ENCODE measurements at places on chromosomes 2 and 18.
A peak's percentile ranks its signal among the peaks of the same experiment; 100 is the strongest.

DNA sequence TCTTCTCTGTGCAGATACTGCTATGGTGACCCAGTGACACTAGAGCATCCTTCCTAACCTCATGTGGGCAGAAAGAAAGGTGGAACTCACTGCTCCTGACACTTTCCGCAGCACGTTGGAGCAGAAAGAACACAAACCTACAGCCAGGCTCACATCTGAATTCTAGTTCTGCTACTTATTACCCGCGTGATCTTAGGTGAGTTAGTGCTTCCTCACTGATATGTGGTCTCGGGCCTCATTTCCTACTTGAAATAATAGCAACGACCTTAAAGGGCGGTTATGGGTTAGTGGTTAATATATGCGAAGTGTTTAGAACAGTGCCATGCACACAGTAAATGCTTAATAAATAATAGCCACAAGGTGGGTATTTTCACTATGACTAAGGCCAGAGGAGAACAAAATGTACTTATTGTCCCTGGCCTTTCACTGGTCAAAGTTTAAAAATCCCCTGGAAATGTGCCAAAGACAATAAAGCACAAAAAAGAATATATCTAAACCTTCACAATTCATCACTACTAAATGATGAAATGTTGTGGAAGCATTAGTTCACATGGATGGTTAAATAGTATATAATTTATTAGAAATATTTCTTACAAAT is 66.6 kb downstream of the MYOM1 start:
- DNase-seq: no peak

- no peak for DNase-seq
These were observed 214.9 kb downstream of the DSEL start for GRCh38 chr18:67301592-67301991.

GRCh38 chr2:64423303-64423702 is 30.7 kb upstream of the LGALSL start:
- no peak for DNase-seq

DNA sequence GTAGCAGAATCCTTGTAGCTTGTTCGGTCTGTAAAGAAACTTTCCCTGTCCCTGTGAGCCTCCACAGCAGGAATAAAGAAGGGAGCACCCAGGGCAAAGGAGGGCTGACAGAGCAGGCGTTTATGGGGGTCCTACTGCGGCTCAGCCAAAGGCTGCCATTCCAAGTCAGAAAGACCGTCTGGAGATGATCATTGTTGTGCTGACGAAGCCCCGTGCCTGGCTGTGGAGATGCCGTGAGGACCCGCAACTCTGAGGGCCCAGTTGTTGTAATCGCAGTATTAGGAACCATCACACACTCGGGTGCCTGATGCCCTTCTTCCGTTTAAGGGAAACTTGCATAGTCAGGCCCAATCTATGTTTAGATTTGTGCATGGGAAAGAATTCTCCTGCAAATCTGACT is 16.9 kb upstream of the VWA3B start:
- no peak for DNase-seq

DNA sequence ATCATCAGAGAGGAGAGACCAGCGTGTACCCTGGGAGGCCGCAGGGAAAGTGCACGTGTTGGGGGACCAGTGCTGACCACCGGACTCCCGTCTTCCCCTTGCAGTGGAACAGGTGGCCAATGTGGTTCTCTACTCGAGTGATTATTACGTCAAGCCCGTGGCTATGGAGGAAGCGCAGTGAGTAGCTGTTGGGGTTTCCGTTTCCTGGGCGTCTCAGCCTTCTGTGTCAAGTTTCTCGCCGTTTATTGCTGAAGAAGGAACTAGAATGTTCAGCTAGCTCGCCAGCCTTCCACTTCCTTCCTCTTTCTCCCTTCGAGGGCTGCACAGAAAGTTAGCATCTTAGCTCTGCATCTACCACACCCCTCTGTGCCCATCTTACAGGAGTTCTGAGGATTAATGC is 22.8 kb upstream of the DGKD start:
- peak; percentile 31 for DNase-seq

- no peak for DNase-seq
These were observed 856 bp downstream of the ACAA2 start for GRCh38 chr18:49812286-49813068.

- DNase-seq: no peak
These were observed 6.6 kb upstream of the ZCCHC2 start for GRCh38 chr18:62516242-62516641.

DNA sequence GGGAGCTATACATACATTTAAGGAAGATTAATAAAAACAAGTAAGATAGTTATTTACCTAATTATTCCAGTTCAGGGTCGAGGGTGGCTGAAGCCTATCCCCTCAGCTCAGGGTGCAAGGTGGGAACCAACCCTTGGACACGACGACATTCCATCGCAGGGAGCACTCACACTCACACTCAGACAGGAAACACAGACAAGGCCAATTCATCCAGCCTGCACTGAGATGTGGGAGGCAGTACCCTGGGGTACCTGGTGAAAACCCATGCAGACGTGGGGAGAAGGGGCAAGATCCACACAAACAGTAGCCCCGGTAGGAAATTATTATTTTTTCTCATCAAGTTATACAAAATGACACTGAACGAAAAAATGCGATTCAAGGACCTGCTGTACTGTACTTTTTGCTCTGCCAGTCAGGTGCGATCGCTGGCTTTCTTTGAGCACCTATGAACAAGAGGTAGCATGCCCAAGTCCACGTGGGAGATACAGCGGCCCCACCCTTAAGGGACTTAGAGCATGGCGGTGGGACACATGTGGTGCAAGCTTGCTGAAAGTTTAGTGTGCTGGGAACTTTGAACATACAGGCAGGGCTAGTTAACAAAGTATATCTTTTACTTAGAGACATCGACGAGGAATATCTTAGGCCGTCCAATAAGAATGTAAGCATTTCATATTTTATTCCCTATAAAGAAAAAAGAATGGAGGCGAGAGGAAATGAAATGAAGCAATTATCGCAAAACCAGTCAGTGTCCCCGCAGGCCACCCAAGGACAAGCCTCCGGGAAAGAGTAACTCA is 624 bp downstream of the METTL8 start:
- DNase-seq: no peak

DNA sequence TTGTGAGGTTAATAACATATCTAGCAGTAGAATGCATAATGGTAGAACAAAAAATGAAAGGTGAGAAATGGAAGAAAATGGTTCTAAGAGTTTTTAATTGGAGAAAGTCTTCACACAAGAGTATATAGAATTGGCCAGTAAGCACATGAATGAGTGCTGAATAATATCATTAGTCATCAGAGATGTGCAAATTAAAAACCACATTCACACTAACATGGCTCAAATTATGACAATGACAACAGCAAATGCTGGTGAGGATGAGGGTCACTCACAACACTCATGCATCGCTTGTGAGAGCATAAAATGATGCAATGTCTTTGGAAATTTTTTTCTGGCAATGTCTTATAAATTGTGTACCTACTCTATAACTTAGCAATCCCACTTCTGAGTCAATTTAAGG is 1355.4 kb upstream of the ACVR2A start:
- DNase-seq: no peak

- no peak for DNase-seq
These were observed 14.3 kb downstream of the COPS7B start for GRCh38 chr2:231800493-231801091.

DNA sequence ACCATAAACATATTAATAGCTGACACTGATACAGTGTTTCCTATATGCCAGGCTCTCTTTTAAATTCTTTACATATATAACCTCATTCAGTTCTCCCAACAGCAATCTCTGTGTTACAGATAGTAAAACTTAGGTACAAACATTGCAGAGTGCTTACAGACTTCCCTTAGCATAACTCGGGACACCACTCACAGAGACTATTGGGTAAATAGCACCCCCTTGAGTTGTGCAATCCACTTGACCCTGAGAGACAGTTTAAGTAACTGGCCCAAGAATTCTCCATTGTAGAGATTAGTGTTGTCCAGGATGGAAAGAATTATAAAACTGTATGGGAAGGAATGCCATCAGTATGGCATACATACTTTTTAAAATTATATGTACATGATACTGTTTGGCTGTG is 110.1 kb downstream of the POLE4 start:
- DNase-seq: no peak

- DNase-seq: no peak
These were observed 12.0 kb downstream of the GPR35 start for GRCh38 chr2:240637116-240637900.

GRCh38 chr2:25145803-25146202 is 22.6 kb downstream of the POMC start:
- DNase-seq: no peak

DNA sequence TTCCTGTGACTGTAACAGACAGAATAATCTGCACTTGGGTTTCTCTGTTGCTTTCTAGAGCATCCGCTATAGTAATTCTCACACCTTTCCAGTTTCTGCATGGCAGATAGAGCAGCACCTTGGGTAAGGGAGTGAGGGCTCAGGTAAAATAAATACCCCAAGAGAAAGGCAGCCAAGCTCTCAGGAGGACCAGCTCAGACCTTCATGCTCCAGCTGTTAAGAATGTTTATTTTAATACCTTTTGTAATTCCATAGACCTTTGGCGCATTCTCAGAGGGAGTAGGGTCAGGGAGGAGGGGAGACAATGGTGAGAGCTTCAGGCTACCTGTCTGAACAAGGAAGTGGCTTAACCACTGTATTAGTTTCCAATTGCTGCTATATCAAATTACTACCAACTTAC is 16.2 kb upstream of the TMEM178A start:
- no peak for DNase-seq

DNA sequence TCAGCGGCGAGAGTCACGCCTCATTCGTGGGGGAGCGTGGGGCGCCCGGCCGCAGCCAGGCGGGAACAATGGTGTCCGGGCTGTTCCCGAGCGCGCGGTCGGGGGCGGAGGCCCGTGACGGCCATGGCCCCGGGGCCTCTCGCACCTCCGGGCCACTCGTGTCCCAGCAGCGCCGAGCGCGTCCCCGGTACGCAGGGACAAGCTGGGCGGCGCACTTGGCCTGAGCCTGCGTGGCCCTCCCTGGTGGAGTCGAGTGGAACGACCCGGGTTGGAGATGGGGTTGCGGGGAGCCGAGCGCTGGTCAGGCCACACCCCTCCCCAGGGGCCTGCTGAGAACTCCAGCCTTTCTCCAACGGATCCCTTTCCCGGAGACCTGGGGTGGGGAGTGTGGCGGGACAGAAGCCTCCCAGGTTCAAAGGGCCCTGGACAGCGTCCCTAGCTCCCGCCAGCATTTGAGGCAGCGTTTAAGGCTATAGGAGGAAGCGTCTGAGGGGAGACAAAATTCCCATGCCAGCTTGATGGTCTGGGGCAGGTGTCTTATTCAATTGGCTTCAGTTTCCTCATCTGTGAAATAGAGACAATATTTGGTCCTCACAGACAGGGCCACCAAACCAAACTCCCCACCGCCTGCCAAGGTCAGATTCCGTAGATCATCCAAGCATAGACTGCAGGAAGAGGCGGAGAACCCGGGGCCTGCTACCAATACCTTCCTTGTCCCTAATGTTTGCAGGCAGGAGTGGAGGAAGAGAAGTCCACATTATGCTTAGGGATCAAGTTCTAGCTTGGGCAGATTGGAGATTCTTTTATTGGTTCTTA is 553 bp downstream of the CNDP2 start:
- DNase-seq: peak; percentile 13

DNA sequence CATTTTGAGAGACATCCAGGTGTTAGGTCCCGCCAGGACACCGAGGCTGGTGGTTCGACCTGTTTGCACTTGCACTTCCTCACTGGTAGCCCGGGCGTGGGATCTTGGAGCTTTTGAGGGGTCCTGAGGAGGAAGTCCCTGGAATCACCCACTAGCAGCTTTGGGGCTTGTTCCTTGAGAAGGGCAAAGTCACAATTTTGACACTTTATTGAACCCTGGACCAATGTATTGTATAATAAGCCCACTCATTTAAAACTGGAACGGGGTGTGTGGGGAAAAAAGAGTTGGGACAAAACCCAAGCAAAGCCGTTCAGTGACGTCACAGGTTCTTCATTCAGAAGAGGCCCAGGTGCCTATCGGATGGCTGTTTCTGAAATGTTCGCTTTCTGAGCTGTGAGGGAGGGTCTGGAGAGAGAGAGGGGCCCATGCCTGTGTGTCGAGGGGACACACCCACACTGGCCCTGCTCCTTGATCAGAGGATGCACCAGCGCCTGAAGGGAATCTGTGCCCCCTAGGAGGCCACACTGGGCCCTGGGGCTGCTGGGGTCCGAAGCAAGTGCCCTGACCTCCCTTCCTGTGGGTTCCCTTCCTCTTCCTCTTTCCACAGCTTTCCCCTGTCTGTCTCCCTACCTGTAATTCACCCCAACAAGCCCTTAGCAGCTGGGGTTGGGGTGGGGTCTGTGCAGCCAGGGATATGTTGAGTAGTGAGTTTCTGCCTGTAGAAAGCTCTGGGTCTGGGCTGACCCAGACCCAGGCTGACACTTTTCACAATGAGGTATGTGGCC is 2.6 kb downstream of the LPIN1 start:
- DNase-seq: no peak

GRCh38 chr2:115505331-115505730 is 1062.9 kb downstream of the DPP10 start:
- DNase-seq: no peak

DNA sequence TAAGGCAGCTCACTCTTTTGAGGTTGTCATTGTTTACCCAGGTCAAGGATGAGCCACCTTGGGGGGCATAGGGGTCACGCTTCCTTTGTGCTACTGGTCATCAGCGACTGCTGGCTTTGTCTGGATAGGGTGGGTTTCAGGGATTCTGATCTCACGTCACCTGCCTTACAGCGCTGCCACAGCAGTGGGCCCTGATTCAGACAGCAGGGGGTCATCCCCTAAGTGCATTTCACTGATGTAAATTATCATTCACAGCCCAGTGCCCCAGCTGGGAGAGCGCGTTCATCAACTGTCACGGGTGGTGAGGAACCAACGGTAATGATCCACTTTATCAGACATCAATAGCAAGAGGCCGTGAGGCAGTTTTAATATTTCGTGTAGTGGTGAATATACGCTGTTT is 291.2 kb downstream of the NEDD4L start:
- no peak for DNase-seq

- DNase-seq: no peak
These were observed 105.7 kb upstream of the GAREM1 start for GRCh38 chr18:32576296-32576916.

DNA sequence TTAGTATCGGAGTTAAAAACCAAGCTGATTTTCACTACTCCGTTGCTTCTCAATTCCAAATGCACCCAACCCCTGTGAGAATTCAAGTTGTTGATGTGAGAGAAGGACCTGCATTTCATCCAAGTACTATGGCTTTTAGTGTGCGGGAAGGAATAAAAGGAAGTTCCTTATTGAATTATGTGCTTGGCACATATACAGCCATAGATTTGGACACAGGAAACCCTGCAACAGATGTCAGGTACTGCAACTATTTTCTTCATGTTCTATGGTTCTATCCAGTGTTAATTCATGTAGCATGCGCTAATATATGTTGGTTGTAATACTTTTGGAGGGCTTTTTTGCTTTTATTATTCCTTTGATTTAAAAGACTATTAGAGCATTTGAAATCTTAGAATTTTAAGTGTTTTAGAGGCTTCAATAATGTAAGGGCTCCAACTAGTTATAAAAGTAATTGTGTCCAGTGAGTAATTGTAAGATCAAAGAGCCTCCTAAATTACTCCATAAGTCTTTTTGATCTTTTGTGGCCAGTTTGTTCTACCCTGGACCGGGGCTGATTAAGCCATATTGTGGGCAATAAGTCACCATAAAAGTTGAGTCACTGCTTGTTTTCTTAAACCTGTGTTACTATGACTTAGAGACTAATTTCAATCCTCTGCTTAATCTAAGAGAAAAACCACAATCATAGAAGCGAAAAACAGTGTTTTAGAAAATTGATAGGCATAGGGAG is 22.9 kb downstream of the DSG4 start:
- no peak for DNase-seq

GRCh38 chr18:2486426-2486825 is 84.9 kb downstream of the METTL4 start:
- no peak for DNase-seq
